Hypothalamus (tissue), 51 donors: ENCODE measurements at places on chromosomes 6 and 20.

DNA sequence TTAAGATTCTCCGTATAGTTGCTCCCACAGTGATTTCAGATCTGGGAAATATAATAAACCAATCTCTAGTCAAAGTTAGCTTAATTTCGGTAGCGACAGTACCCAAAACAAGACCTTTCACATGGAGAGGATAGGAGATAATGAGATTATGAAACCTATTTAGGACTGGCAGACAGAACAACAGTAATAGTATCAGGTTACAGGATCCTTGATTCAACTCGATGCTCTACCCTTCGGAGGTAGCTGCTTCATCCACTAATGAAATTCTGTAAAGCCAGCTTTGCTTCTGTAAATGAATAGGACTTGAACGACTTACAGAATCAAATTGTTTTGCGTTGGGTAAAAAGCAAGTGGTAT lies 534 bp upstream of the AKIRIN2 start:
- no peak for DNase-seq

- no peak for DNase-seq
Measured at GRCh38 chr6:22113026-22113766, 183.6 kb downstream of the PRL start.

DNA sequence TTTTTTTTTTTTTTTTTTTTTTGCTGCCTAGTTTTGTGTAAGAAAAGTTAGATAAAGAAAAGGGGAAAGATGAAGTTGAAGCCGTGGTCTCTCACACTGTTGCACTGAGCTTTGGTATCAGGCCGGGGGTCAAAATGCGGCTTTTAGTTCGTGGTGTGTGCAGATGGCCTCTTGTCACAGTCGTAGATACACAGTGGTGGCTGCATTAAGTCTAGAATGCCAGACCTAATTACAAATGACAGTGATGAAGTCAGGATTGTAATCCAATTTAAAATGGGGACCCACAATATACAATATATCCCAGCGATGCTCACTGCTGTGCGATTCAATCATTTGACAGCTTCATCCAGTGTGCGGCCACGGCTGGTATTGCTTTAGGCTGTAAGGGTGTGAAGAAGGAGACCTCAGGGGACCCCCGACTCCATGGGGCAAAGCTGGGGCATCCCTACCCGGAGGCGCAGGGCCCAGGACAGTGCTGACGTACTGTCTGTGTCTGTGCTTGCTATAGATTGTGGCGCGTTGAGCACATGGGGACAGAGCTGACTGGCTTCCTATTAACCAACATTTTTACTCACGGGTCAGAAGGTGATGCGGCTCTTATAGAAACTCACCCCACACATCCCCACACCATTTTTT lies 210.0 kb upstream of the SOX4 start:
- no peak for DNase-seq

GRCh38 chr6:56815436-56815835 lies 139.5 kb upstream of the BEND6 start:
- DNase-seq, result no peak

GRCh38 chr20:19222520-19223040 lies 10.1 kb downstream of the SLC24A3 start:
- no peak for DNase-seq

DNA sequence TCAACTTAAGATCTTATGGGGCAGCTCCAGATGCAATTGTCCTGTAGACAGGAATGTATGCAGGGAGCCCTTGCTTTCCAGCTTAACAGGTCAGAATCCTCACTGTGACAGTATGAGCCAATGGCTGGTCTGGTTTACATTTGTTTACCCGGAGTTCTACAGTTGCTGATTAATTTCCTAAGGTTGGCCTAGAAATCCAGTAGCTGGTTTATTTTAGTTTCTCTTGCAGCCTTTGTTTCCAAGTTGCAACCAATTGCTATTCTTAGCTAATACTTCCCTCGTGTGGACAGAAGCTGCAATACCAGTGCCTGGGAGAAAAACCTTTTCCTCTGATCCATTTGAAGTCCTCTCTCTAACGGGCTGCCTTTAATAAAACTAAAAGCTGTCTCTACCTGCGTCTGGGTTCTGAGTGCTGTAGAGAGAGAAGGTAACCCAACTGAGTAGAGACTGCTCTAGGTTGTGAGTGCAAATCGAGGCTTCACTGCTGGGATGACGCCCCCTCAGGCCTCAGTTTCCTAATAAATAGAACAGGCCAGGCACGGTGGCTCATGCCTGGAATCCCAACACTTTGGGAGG lies 45.9 kb downstream of the ZNF217 start:
- DNase-seq, result peak; percentile 16

- no peak for DNase-seq
Measured at GRCh38 chr6:156904176-156904967, 127.2 kb downstream of the ARID1B start.

DNA sequence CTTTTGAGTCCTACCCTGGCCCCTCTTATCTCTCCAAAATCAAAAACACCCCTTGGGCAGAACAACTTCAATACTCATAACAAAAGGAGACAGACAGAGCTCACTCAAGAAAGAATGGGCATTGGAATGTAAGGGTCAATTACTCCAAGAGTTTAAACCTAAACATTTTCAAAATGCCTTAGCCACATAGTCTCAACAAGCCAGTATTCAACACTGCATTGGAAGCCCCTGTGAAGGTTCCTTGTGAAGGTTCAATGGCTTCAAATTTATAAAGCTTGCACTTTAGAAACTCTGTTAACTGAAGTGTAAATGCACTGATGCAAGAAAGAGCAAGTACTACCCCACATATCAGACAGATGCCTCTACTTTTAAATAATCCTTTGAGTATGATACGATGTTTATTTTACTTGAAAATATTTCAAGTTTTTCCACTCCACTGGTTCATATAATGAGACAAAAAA lies 139.1 kb upstream of the LAMP5 start:
- no peak for DNase-seq

GRCh38 chr6:22558288-22558882 lies 11.0 kb upstream of the HDGFL1 start:
- DNase-seq, result no peak

GRCh38 chr20:36826554-36827244 lies 49.2 kb upstream of the TLDC2 start:
- DNase-seq, result no peak

GRCh38 chr6:141824350-141824749 lies 308.4 kb upstream of the GJE1 start:
- DNase-seq, result no peak

GRCh38 chr20:56343861-56344381 lies 14.9 kb upstream of the FAM210B start:
- no peak for DNase-seq

GRCh38 chr6:157381631-157382621 lies 936 bp downstream of the ZDHHC14 start:
- DNase-seq, result peak; percentile 58

- no peak for DNase-seq
Measured at GRCh38 chr6:126076992-126077664, 90.8 kb downstream of the TRMT11 start.

- no peak for DNase-seq
Measured at GRCh38 chr6:14738933-14739332, 506.9 kb upstream of the JARID2 start.

DNA sequence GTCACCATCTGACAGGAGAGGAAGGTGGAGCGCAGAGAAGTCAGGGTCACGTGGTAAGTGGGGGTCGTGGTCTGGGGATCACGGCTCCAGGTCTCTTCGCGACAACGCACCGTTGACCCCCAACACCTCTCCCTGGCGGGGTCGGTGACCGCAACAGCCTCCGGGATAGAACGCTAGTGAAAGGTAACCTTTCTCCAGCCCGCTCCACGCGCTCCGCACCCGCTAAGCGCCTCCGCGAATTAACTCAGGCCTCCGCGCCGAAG lies 600 bp upstream of the SYNJ2 start:
- DNase-seq, result no peak
